ENCODE measurements at places on chromosomes 2 and 18. TPM values are rescaled to one million over a fixed set of nuclear protein-coding genes. Genes with fewer than 3 reads are reported as not detected.

DNA sequence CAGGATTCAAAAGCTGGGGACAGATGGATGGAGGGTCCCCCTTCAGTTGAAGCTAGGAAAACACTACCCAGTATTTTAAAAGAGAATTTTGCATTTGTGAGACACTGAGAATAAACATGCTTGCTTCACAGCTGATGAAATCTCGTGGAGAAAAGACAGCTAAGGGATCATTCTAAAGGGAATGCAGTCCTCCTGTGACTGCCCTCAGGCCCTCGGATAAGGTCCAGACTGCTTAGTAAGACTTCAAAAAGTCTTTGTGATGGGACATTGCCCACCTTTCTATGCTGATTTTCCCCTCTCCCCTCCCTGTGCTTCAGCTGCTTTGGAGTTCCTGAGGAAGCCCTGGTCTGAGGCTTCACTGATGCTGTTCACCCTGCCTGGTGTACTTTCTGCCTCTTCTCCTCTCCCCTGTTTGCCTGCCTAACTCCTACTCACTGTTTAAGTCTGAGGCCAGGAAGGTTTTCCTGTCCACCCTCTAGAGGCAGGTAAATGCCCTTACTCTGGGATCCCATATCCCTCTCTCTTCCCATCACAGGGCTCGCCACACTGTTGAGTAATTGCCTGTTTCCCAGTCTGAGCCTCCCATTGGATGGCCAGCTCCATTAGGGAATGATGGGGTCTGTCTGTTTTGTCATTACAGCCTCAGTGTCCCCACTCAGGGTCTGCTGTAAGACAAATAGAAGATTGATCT is 26.6 kb downstream of the POLE4 start:
- DNase-seq = no peak

- DNase-seq = no peak
These were observed 2.5 kb downstream of the PXDN start for GRCh38 chr2:1741851-1742250.

GRCh38 chr2:221780281-221780688 is 208.2 kb upstream of the EPHA4 start:
- no peak for DNase-seq

GRCh38 chr2:205766779-205767359 is 84.6 kb downstream of the NRP2 start:
- peak; percentile 82 for DNase-seq

DNA sequence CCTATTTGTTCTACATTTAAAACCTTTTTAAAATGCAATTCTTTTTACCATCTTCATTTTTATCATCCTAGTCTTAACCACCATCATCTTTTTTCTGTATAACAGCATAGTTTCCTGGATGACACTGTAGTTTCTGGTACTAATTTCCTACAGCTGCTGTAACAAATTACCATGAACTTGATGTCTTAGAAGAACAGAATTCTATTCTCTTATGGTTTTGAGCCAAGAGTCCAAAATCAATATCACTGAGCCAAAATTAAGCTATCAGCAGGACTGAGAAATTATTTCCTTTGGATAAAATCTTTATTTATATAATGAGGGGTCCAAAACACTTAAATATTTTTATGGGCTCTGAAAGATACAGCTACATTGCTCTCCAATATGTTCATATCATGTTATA is 539.3 kb downstream of the METTL4 start:
- DNase-seq = no peak

- DNase-seq = no peak
These were observed 13.1 kb downstream of the MOCOS start for GRCh38 chr18:36200354-36200771.

DNA sequence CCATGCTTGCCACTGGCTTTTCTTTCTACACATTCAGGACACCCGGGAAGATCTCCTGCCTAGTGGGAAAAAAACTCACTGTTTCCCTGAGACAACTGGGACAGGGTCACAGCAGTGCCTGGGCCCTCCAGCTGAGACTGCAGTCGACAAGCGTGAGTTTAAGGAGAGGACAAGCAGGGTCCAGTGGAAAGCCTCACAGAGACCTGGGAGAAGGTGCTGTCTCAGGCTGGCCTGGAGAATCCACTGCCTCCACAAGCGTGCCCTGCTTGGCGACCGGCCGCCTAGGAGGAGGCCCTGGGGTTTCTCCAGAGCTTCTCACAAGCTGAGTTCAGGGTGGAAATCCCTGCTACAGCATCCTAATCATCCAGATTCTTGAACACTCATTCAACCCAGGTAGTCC is 519.6 kb upstream of the RAB6C start:
- DNase-seq = no peak

- DNase-seq = no peak
These were observed 368.4 kb downstream of the MTX2 start for GRCh38 chr2:176637486-176638166.

DNA sequence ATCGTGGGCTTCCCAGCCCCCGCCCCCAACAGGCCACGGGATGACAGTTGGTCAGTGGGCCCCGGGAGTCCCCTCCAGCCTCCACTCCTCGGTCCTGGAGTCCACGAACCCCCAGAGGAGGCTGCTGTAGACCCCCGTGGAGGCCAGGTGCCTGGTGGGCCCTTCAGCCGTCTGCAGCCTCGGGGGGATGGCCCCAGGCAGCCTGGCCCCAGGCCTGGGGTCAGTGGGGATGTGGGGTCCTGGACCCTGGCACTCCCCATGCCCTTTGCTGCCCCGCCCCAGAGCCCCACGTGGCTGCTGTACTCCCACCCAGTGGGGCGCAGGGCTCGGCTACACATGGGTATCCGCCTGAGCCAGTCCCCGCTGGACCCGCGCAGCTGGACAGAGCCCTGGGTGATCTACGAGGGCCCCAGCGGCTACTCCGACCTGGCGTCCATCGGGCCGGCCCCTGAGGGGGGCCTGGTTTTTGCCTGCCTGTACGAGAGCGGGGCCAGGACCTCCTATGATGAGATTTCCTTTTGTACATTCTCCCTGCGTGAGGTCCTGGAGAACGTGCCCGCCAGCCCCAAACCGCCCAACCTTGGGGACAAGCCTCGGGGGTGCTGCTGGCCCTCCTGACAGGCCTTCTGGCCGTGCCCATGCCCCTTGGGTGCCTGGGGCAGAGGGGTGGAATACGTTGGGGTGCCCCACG is 7.6 kb downstream of the NEU4 start:
- DNase-seq = no peak

- no peak for DNase-seq
These were observed 74.9 kb upstream of the MYL1 start for GRCh38 chr2:210389856-210390255.

- no peak for DNase-seq
These were observed 450.6 kb downstream of the TSN start for GRCh38 chr2:122206101-122206500.

DNA sequence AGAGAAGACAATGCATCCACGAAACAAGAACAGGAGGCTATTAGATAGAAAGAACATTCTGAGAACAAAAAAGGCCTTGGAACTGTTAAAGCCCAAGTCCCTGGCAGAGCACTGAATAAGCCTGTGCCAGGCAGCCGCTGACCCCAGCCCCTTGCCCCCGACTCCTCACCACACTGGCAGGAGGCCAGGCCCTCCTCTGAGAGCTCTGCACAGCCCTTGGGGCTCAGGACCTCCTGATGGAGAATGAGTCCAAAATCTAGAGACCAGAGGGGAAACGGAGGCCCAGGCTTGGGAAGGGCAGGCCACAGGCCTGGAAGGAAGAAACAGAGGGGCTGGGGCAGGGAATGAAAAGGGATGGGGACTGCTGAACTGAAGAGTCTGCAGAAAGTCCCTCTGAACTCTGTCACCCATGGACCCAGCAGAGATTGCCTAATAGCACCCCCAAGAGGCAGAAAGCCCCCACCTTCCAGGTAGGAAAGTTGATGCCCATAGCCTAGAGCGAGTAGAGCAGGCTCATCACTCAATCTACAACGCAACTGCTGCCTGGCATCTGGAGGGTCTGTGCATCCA is 18.3 kb upstream of the TNS1 start:
- DNase-seq = no peak

DNA sequence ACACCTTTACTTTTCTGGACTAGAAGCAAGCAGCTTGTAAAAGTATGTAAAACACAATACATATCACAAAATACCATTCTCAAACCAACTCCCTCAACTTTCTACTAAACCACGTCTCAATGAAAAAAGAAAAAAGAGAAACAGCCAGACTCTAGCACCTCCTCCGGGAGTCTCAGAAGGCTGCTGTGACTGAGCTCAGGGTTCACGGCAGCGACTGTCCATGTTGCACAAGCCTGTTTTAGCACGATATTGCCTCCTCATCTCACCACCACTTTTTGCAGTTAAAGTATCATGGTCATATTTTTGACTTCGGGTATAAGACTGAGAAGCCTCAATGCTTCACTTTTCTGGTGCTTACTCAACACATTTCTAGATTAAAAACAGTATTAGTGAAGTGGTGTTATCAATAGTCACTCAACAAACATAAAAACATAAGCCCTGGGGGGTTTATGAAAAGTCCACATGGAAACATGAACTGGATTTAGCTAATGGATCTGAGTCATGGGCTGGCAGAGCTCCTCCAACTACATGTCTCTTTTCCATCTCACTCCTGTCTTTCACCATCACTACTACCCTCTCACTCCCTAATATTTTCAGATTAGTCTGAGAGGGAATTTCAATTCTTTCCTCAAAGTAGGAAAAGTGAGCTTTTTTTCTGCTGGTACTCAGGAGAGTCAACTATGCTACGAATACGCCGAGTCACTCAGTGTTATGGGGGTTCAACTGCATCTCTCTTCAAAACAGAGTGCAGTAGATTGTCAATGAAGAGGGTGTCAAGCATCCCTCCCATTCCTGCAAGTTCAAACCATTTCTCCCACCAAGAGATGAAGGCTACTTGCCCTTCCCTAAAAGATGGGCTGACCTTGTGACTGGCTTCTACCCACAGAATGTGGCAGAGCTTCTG is 113.7 kb downstream of the OSR1 start:
- no peak for DNase-seq

GRCh38 chr2:238267341-238267710 is 21.1 kb downstream of the PER2 start:
- DNase-seq = no peak

DNA sequence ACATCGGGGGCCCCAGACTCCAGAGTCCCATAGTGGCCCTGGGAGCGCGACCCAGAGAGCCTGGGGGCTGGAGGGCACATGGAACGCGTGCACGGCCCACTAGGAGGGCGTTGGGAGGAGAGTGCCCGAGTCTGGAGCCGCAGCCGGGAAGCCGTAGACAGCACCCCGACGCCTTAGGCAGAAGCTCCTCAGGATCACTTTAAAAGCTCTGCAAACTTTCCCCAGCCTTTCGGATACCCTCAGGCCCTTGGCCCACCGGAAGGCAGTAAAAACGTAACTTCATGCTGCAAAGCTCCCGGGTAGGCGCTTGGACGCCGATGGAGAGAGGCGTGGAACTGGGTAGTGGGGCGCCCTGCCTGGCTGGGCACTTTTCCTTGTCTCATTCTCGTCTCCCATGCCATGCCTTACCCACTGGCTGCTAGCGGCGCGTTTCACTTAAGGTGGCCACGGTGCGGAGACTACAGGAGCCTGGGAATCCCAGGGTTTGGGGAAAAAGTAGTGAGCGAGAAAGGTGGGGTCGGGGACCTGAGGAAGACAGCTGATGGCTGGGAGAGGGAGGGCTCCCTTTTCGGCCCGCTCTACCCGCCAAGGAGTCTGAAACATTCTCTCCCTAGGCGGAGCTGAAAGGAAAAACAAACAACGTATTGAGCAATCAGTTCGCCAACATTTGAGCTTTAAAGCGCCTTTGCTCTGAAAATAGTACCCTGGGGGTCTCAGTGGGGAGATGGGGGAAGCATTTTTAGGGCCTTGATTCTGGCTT is 141.8 kb downstream of the MEIS1 start:
- DNase-seq = peak; percentile 55

- DNase-seq = no peak
These were observed 124.9 kb upstream of the ZNF236 start for GRCh38 chr18:76697441-76697901.

DNA sequence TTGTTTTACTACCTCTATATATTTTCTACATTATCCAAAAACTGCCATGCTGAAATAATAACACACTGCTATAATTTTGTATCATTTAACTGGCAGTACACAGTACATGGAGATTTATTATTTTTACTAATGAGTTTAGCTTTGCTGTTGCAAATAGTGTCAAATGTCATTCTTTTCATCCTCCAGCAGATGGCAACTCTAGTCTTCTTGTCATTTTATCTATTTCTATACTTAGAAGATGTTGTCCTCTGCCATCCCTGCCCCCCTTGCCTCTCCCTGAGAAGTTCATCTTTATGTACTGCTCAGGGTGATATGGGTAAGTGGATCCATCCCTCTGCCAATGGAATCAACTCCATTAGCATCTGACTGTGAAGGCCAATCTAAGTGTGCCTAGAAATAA is 21.7 kb upstream of the LRRTM1 start:
- no peak for DNase-seq

GRCh38 chr2:7007846-7008741 is 90.9 kb downstream of the RNF144A start:
- no peak for DNase-seq

DNA sequence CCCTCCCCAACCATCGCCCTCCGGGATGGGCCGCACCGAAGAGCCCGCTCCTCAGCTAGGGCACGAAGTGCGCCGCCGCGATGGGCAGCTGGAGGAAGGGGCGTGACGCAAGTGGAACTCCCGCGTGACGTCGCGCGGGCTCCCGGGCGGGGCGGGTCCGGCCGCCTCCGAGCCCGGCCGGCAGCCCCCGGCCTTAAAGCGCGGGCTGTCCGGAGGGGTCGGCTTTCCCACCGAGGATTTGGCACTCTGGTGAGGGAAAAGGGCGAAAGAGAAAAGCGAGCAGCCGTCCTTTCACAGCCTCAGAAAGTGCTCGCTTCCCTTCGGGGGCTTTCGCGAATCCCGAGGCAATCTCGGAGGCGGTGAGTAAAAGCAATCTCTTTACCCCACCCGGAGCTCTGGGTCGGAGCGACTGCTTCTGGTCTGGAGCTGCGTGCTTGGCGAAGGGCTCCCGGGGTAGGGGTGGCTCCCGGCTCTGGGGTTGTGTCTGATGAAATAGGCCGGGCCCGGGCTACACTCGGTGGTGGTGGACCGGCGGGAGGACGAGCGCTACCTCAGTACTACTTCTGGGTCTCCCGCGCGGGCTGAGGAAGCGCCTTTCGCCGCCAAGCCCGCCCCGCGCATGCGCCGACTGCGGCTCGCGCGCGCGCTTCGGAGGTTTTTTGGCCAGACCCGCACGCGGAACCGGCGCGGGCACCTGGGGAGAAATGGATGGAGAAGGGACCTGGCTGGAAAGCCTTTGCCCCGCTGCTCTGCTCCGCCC is at the start of gene RBBP8:
RBBP8 (plus strand) TSS at position 123 of the 760 bp plus-strand sequence. CDS start 3,524 bp downstream, outside the sequence.
- peak; percentile 88 for DNase-seq

- no peak for DNase-seq
These were observed 71.3 kb upstream of the ZNF521 start for GRCh38 chr18:25423267-25423666.

GRCh38 chr18:35409911-35410310 is 32.8 kb upstream of the ZNF396 start:
- DNase-seq = no peak

Gene NEUROD1
- not detected for polyA plus RNA-seq

Gene NYAP2
- polyA plus RNA-seq = 0.17 TPM

Gene HPCAL1
- polyA plus RNA-seq = 22.7 TPM

Gene SULT1C4
- 51.7 TPM for polyA plus RNA-seq

Gene ARHGAP28
- 60.3 TPM for polyA plus RNA-seq

Gene RND3
- 49.9 TPM for polyA plus RNA-seq

Gene PARD6G
- 31.3 TPM for polyA plus RNA-seq

Gene VSNL1
- 4.4 TPM for polyA plus RNA-seq

Gene CYRIA
- 3.3 TPM for polyA plus RNA-seq

Gene DLGAP1
- polyA plus RNA-seq = 6.2 TPM

Gene RGPD4
- polyA plus RNA-seq = 0.03 TPM

Gene SDC1
- polyA plus RNA-seq = 22.2 TPM

Gene SLC16A14
- 7.9 TPM for polyA plus RNA-seq

Gene DUSP19
- 5.2 TPM for polyA plus RNA-seq
